Stimulated activated CD4-positive, alpha-beta T cell treated with anti-CD3 and anti-CD28 coated beads, Interleukin-12 subunit alpha, Interleukin-12 subunit beta, amount 100 ng/mL, for 24 hours (primary cell): ENCODE measurements at places on chromosomes 12 and 14.

GRCh38 chr14:61234215-61234916 is 46.8 kb downstream of the TMEM30B start:
- no peak for DNase-seq

DNA sequence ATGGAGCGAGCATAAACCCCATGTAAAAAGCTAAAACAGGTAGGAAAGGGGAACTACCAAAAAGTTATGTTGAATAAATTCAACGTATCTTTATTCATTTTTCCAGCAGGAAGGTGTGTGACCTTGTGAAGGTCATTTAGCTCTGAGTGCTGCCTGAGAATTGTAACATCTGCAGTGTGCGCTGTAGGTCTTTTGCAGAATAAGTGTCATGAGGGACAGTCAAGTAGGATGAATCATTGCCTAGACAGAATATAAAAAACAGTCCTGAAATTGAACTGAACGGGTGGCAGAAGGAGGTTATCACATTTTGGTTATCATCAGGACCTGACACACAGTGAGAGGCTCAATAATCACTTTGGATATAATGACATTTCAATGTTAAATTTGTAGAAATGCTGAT is 334.8 kb upstream of the NOVA1 start:
- no peak for DNase-seq

GRCh38 chr12:92942905-92943304 is 13.8 kb upstream of the EEA1 start:
- DNase-seq = no peak

GRCh38 chr14:101185073-101185835 is 281.7 kb upstream of the RTL1 start:
- DNase-seq = no peak

GRCh38 chr14:44339231-44339630 is 167.9 kb downstream of the FSCB start:
- no peak for DNase-seq

DNA sequence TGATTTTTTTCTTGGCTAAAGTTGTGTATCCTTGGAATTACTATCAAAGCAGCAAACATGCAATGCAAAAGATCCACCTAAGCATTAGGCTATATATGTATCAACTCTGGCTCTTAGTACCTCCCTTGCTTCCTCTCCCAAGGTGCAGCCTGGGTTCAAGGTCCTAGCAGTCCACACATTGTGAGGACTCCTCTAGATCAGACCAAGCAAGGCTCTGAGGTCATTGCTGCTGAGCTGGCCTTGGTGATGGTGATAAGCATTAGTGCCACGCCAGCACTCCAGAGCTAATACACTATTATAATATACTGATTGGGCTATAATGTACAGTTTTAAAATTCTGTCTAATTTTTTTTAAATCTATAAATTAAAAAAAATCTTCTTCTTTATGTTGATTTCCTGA is 196.9 kb upstream of the BTG1 start:
- DNase-seq = no peak

- no peak for DNase-seq
These were observed 10.3 kb downstream of the KRT75 start for GRCh38 chr12:52423661-52424500.

DNA sequence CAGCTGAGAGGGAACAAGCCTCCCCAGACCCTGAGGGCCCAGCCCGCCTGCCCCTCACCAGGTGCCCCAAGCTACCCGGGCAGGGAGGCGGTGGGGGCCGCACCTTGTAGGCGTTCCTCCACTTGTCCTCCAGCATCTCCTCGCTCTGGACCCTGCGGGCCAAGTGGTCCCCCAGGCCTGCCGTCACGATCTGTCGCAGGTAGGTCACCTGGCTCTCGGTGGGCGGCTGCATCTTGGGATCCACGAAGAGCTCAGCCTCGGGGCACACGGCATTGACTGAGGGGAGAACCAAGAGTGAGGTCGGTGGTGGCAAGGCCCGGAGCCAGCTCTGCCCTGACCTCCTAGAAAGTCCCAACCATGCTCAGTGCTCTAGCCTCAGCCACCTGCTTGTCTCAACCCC is 36.6 kb downstream of the DHX37 start:
- no peak for DNase-seq

DNA sequence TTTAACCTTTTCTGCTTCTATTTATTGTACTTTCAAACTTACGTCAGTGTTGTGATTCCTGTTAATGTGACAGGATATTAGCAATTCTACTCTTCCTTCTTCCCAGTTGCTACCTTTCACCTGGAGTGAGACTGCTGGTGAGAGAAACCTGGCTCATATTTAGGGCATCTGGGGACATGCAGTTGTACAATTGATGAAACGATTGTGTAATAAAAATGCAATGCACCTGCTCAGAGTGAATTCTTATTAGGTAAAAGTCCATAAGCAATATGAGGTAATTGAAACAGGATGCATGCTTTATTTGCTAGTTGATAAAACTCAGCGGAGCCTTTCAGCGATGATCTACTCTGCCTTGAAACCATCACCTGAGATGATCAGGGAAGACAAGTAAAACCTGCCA is 116.1 kb upstream of the FBXO33 start:
- no peak for DNase-seq

- no peak for DNase-seq
These were observed 280.6 kb upstream of the PWP1 start for GRCh38 chr12:107404981-107405380.

DNA sequence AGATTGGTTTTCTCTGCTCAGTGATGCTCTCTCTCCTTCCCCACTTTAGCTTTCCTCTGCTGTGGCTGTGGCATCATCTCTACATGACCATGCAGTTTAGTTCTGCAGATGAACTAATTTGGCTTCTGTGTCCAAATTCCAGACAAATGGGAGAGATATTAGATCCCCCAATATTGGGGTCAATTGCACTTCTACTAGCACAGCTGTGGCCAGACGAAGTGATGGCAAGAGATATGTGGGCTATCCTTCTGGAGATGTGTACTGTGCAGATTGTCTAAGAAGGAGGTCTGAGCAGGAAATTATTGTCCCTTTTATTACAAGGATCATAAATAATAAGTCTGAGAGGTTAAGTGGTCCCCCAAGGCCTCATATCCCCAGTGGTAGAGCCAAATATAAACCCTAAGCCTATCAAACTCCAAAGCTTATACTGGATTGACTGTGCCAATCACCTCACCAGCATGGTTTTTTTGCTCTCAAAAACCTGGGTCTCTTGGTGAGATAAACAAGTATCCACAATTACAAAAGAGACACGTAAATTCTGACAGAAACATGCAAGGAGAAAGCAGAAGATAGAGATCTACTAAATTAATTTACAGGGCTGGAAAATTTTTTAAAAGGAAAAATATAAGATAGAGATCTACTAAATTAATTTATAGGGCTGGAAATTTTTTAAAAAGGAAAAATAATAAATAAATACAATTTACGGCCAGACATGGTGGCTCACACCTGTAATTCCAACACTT is 29.1 kb upstream of the GCH1 start:
- no peak for DNase-seq

DNA sequence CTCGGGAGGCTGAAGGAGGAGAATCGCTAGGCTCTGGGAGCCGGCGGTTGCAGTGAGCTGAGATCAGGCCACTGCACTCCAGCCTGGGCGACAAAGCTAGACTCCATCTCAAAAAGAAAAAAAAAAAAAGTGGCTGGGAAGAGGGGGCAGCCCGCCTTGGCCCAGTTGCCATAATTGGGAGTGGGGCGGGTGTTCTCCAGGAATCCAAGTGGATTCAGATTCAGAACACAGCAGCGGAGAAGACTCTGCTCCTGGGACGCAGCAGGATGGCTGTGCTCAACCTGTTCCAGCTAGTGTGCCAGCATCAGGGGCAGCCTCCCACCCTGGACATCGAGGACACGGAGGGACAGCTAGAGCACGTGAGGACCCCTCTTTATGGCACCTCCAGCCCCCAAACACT is 5.5 kb downstream of the CFAP73 start:
- no peak for DNase-seq

GRCh38 chr12:69884386-69884785 is 59.4 kb downstream of the MYRFL start:
- no peak for DNase-seq

GRCh38 chr14:35877276-35877675 is 51.1 kb downstream of the BRMS1L start:
- no peak for DNase-seq

DNA sequence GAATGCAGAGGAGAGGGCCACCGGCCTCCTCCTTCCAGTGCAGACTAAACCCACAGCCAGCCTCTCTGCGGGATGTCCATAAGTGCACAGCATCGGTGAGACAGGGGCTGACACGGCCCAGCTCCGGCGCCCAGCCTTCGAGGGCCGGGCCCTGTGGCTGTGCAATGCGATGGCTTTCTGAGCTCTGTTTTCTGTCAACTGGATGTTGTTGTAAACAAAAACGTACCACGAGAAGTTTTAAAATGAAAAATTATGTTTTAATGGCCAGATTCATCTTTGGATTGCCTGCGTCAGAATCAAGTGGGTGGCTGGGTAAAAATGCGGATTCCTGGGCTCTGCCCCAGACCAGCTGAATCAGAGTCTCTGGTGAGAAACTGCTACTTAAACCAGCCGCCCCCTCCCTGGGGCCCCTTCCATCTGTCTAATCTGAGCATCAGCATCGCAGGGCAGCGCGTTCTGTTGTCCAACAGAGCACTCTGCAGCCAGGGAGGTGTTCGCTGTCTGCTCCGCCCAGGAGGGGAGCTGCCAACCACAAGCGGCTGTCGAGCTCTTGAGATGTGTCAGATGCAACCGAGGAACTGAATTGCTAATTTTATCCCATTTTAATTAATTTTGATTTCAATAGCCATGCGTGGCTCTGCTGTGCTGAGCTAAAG is 133.4 kb downstream of the RFLNA start:
- no peak for DNase-seq

- DNase-seq = no peak
These were observed 60.8 kb upstream of the SLC38A4 start for GRCh38 chr12:46886541-46887041.

GRCh38 chr12:4454315-4454860 is 8.8 kb upstream of the FGF6 start:
- DNase-seq = no peak

- no peak for DNase-seq
These were observed 7.6 kb downstream of the VPS37B start for GRCh38 chr12:122888232-122888752.

- DNase-seq = no peak
These were observed 44.2 kb downstream of the IRF2BPL start for GRCh38 chr14:76984297-76984696.

DNA sequence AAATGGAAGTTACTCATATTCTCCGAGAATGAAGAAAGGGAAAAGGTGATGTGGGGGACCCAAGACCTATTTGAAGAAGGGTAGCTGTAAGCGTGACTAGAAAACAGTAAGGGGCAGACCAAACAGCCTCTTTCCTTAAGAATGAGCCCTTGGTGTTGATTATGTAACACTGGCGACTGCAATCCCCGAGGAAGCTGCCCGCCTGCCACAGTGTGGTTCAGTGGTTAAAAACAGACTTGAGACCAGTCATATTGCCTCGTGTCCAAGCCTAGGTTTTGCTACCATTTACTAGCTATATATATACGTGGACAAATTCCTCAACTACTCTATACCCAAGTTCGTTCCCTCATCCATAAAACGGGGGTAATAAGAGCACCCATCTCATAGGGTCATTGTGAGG is 49.1 kb downstream of the SSPN start:
- DNase-seq = no peak

DNA sequence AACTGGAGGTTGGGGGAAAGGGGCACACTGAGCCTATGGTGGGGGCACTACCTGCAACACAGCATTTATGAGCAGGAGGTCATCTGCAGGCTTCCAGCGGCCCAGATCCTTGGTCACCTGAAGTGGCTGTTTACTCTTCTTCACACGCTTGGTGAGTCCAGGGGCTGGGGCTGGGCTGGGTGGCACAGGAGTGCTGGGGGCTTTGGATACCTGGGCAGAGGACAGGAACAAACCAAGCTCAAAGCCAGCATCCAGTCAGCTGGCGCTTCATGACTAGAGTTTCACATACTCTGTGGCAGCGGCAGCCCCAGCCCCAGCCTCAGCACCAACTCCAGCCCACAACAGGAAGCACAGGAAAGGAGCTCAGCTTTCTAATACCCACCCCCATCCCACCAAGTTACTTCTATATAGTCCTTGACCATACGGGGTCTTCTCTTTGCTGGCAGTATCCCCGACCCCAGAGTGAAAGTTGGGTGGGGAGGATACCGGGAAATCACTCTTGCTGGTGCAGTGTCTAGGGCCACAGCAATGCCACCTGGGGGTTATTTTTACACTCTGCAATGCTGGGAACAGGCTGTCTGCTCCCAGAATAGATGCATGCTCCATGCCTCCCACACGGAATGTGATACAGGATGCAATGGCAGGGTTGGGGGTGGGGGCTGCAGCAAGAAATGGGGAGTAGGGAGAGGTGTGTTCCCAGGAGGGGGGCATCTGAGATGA is 3.1 kb downstream of the MCRS1 start:
- no peak for DNase-seq

DNA sequence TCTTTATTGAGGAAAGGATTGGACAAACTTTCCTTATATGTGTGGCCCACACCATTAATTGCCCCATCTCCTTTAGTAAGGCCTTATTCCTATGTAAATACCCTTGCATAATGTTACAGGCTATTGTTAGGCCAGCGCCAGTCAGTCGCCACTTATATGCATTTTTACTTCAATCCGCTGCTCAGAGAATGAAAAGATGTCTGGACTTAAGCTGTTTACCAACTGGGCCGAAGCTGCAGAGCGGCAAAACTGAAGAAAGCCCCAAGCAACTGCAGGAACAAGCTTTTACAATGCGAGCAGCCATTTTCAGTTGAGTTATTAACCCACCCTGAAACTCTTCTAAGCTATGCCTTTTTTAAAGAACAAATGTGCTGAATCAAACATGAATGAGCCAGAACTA is 92.1 kb upstream of the OTX2 start:
- DNase-seq = no peak

DNA sequence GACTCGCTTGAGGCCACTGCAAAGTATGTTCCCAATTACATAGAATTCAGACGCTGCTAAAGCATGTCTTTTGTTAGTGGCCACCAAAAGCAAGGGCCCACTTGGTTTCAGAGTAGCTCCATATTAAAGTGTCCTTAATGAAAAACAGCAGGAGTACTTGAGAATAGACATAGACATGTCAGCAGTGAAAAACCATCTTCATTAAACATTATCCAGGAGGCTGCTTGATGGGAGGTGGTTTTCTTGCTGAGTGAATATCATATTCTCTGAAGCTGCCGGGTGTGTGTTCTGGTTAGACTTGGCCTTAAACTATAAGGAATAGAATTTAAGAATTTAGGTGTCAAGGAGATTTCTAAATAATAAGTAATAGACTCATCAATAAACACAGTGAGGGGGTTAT is 79.5 kb upstream of the CCDC198 start:
- DNase-seq = no peak

- DNase-seq = no peak
These were observed 62.5 kb upstream of the FAR2 start for GRCh38 chr12:29086325-29087271.

GRCh38 chr14:88005050-88005481 is at the start of gene GPR65:
TSS of gene GPR65 (plus strand) at chr14:88005135. CDS start at chr14:88010848, 5,713 bp downstream.
- no peak for DNase-seq

- no peak for DNase-seq
These were observed 113.6 kb downstream of the NUAK1 start for GRCh38 chr12:106025129-106025528.
